Erythroblast (primary cell): ENCODE measurements at places on chromosomes 3 and 15.

DNA sequence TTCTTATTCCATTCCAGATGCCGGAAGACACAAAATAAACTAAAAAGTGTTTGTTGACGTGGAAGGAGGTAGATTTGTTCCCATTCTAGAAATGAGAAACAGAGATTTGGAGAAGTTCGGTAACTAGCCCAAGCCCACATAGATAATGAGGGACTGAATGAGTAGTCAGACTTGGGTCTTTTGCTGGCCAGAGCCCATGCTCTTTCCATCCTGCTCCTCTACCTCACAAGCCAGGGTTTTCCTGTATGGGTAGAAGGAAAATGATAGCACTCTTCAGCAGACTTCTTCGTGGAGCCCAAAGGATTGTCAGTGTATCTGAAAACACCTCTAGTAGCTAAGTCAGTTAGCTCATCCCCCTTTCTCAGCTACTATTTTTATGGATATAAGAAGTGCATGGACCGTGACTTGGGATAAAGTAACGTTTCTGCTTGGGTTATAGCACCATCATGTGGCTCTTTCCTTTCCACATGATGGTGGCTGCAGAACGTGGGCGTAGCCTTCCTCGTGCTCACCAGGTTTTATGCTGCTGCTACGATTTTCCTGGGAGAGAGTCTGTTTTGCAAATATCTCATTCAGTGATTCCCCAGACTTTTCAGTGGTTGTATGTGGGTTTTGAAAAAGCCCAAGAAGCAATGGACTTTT is 84.6 kb downstream of the DGKG start:
- peak; percentile 7 for DNase-seq

GRCh38 chr3:170089862-170090600 is 52.2 kb downstream of the GPR160 start:
- no peak for DNase-seq

DNA sequence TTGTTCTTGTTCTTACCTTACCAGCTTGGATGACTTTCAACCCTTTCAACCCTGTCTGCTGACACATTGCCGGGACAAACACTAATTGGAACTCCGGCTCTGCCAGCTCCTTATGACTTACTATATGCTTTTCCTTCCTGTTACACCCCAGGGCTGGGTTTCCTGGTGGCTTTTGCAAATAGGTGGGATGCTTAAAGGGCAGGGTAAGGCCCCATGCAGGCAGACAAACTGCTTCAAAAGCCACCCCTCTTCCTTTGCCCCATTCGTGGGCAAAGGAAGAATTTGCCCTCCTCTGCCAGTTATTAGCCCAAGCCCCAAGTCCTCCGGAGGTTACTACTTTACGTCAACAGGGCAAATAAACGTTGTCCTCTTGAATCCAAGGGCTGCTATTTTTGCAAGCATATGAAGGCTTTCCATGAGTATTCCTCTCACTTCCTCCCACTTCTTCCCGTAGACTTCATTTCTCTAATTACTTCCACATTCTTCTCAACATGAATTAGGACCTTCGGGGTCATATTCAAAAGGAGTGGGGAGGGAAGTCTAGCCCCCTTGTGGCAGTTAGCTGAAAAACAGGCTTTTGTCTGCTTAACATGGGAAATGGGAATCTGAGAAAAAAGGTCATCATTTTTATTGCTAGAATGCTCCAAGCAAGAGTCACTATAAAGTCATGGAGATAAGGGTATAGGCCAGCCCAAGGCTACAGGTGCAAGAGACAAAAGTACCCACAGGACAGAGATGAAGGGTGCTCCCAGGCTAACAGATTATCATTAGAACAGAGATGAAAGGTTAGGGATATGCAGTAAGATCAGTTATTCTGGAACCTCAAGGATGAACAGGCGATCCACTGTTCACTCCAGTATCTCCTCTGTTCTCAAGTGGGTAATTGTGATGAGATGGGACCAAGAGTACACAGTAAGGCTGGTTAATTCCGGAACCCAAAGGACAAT is 56.3 kb upstream of the FSTL1 start:
- peak; percentile 25 for DNase-seq

- DNase-seq = no peak
Observed at GRCh38 chr15:88487796-88488523, 20.5 kb downstream of the MRPS11 start.

GRCh38 chr3:56940321-56940720 is 120.1 kb upstream of the SPATA12 start:
- DNase-seq = no peak
